ENCODE measurements at places on chromosomes 16 and 17. TPM values are rescaled to one million over a fixed set of nuclear protein-coding genes. Genes with fewer than 3 reads are reported as not detected.

The JUP gene
- 114 TPM for polyA plus RNA-seq

The NHLRC4 gene
- polyA plus RNA-seq: 0.92 TPM

The SSTR5 gene
- not detected for polyA plus RNA-seq

The TAC4 gene
- not detected for polyA plus RNA-seq

The CD79B gene
- 2,424 TPM for polyA plus RNA-seq

DNA sequence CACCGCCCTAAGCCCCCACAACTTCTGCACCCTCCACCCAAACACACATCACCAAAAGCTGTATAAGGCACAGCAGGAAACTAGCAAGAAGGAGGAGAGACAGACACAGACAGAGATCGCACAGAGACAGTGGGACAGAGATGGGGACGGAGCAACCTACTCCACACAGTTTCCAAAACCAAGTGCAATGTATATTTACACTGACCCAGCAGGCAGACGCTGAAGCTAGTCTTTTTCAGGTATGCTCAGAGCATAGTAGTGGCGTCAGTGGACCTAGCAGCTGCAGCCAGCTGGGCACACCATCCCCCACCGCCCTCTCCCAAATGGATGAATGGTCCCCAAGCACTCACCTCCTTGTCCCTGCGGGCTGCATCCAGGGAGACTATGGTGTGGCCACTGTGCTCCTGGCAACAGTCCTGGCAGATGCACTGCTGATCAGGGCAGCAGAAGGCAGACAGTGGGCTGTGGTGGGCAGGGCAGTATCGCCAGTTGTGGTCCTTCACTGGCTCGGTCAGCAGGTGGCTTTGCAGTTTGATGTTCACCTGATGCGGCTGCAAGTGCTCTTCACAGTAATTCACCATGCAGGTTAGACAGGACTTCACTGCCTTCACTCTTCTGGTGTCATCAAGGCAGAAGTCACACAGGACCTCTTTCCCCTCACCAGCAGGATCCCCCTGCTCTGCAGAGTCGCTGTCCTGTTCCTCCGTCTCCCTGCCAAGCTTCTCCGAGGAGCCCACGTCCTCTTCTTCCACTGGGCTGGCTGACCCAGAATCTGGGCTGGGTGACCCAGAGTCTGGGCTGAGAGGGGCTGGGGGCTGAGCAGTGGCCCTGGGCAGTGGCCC lies 31.5 kb upstream of the FBXW10B start:
- peaks cover 6% of the 10 kb centered on the region for H3K4me1 ChIP-seq
- no peaks in the 10 kb centered on the region for H3K27me3 ChIP-seq
- no peak overlapping the region for H3K4me3 ChIP-seq
- peaks cover 1% of the 10 kb centered on the region for H3K36me3 ChIP-seq
- DNase-seq: no peak

DNA sequence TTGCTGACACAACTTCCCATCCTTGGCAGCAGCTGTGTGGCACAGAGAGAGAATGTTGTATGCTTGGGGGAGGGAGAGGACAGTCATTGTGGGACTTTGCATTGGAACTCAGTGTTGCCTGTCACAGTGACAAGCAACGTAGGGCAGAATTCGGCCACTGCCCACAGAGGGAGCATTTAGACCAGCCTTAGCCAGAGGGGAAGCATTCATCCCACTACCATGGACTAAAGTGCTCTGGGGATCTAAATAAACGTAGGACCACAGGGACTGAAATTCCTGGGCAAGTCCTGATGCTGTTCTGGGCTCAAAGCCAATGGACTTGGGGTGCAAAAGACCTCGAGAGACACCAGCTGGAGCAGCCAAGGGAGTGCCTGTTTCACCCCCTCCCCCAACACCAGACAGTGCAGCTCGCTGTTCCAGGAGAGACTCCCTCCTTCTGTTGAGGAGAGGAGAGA lies 44.9 kb downstream of the ABCA8 start:
- peaks cover 8% of the 10 kb centered on the region for H3K36me3 ChIP-seq
- H3K27me3 ChIP-seq: peaks cover 8% of the 10 kb centered on the region
- DNase-seq: no peak
- no peak overlapping the region for H3K27ac ChIP-seq
- no peak overlapping the region for H3K4me3 ChIP-seq

GRCh38 chr17:44348988-44349364 lies 3.9 kb downstream of the GRN start:
- no peaks in the 10 kb centered on the region for H3K36me3 ChIP-seq
- peaks cover 7% of the 10 kb centered on the region for H3K27me3 ChIP-seq
- H3K4me1 ChIP-seq: peaks cover 65% of the 10 kb centered on the region
- H3K4me3 ChIP-seq: peak overlapping the region; percentile 88

DNA sequence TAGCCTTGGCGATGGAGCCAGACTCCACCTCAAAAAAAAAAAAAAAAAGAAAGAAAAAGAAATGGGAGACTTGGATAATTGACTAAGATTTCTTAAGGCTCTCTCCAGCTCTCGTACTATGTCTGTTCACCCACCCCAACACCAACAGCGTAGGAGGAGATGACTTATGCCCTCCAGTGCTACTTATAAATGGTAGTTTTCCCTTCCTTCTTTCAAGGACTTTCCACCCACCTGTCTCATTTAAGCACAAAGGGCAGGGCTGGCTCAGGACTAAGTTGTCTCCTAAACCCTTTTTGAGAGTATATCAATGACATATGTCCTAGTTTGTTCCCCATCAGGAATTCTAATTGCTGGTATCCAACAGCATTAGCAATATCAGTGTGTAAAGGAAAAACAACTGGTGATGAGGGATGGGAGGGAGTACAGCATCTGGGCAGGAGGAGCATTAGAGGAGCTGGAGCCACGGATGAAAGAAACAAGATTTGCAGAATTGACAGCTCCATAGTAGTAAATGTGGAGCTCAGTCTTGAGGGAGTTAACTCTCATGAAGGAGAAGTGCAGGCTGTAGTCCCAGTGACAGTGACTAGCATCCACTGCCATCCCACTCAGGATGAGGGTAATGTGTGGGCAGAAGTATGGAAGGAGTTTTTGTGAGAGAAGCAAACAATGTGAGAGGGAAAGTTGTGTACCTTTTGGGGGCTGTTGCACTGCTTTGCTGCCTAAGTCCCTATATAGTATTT lies 17.2 kb downstream of the UBE2Z start:
- H3K27me3 ChIP-seq: no peaks in the 10 kb centered on the region
- H3K4me1 ChIP-seq: peaks cover 13% of the 10 kb centered on the region
- H3K27ac ChIP-seq: peak overlapping the region; percentile 29
- DNase-seq: no peak
- peaks cover 29% of the 10 kb centered on the region for H3K36me3 ChIP-seq
- H3K4me3 ChIP-seq: no peak overlapping the region

DNA sequence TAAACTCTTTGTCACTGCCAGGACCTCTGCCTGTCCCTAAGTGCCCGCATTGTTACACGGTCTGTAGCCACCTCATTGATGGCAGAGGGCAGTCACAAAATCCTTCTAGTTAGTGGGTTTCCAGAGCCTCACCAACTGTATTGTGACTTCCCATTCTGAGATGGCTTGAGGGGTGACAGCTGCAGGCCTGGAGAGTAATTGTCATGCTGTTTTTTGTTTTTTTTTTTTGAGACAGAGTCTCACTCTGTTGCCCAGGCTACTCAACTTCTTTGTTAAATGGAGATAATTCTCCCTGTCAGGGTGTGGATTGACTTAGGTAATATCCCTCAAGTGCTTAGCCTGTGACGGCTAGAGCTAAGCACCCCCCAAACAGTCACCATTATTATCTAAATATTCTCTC lies 77.9 kb downstream of the SDR42E1 start:
- DNase-seq: no peak
- H3K4me3 ChIP-seq: no peak overlapping the region

DNA sequence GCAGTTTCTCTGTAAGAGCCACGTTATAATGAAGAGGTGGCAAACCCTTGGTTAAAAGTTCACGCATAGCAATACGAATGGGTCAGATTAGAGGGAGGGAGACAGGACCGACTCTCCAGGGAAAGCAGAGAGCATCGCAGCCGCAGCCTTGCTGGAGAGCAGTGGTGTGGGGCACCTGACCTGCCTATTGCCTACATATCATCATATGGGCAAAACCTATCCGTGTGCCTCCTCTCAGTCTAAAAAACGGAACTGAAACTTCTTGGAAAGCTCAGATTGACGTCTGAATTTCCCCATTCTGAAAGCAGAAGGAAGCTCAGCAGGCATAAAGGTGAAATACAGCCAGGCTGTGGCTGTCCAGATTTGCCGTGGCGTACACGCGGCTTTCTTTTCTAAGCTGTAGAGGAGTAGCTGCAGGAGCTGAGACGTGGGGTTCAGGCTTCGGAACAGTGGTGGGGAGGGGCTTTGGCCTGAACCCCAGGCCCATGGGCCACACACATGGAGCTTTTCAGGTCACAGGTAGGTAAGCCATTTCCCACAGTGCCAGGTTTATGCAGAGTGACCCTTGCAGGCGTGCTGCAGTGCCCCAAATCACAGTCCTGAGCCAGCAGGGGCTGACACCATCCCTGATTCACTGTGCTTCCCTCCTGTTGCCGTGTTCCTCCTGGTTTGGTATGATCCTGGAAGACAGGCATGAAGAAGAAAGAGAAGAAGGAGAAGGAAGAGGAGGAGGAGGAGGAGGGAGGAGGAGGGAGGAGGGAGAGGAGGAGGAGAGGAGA lies 41.6 kb upstream of the TNRC6C start:
- peak overlapping the region; percentile 79 for H3K27ac ChIP-seq
- H3K4me1 ChIP-seq: peaks cover 34% of the 10 kb centered on the region
- H3K4me3 ChIP-seq: peak overlapping the region; percentile 48
- H3K27me3 ChIP-seq: peaks cover 74% of the 10 kb centered on the region
- H3K36me3 ChIP-seq: no peaks in the 10 kb centered on the region

- H3K27ac ChIP-seq: no peak overlapping the region
- no peak overlapping the region for H3K4me3 ChIP-seq
- no peak for DNase-seq
- H3K27me3 ChIP-seq: peaks cover 12% of the 10 kb centered on the region
- no peaks in the 10 kb centered on the region for H3K36me3 ChIP-seq
Observed at GRCh38 chr17:20965492-20965891, 77.3 kb downstream of the USP22 start.

DNA sequence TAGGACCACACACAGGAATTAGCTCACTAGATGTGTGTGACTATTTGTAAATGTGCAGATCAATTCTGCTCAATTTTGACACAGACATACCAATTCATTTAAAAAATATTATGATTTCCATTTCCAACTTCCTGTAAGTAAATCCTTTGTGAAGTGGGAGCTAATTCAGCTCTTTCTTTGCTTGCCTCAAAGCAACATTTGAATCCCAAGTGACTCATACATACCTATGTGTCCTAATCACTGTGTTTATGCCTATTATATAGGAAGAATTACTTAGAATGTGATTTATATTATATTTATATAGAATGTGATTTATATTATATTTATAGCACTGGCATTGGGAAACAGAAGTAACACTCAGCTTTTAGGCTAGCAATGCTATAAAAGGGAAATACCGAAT lies 195.9 kb upstream of the C17orf78 start:
- no peak overlapping the region for H3K27ac ChIP-seq
- no peak overlapping the region for H3K4me3 ChIP-seq
- H3K36me3 ChIP-seq: peaks cover 22% of the 10 kb centered on the region
- DNase-seq: no peak

GRCh38 chr16:57531635-57532265 lies 4.6 kb downstream of the CCDC102A start:
- H3K4me3 ChIP-seq: peak overlapping the region; percentile 80
- no peaks in the 10 kb centered on the region for H3K27me3 ChIP-seq
- peak overlapping the region; percentile 74 for H3K27ac ChIP-seq
- H3K36me3 ChIP-seq: no peaks in the 10 kb centered on the region
- H3K4me1 ChIP-seq: peaks cover 58% of the 10 kb centered on the region

GRCh38 chr16:84597931-84598351 lies 19.9 kb downstream of the COTL1 start:
- no peaks in the 10 kb centered on the region for H3K27me3 ChIP-seq
- peaks cover 94% of the 10 kb centered on the region for H3K4me1 ChIP-seq
- H3K4me3 ChIP-seq: peak overlapping the region; percentile 77
- H3K36me3 ChIP-seq: peaks cover 14% of the 10 kb centered on the region
- peak overlapping the region; percentile 83 for H3K27ac ChIP-seq

GRCh38 chr17:38357486-38358123 lies 6.0 kb downstream of the SOCS7 start:
- no peaks in the 10 kb centered on the region for H3K36me3 ChIP-seq
- peaks cover 35% of the 10 kb centered on the region for H3K4me1 ChIP-seq
- H3K4me3 ChIP-seq: peak overlapping the region; percentile 51
- H3K27ac ChIP-seq: no peak overlapping the region
- no peaks in the 10 kb centered on the region for H3K27me3 ChIP-seq

DNA sequence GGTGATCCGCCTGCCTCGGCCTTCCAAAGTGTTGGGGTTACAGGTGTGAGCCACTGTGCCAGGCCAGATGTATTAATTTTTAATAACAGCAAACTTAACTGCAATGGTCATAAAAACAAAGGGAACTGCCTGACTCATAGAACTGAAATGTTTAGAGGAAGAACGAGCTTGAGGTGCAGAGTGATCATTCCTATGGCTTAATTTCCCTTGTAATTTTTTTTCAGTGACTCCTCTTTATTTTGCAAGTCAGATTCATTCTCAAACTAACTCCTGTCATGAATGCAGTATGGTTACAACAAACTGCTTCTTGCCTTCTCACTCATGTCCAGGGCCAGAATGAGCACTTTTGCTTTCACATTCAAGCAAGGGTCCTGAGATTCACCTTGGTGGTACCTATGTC lies 231.3 kb downstream of the HAPSTR1 start:
- DNase-seq: no peak
- H3K27me3 ChIP-seq: peaks cover 10% of the 10 kb centered on the region
- no peak overlapping the region for H3K4me3 ChIP-seq
- H3K4me1 ChIP-seq: no peaks in the 10 kb centered on the region
- H3K36me3 ChIP-seq: no peaks in the 10 kb centered on the region

DNA sequence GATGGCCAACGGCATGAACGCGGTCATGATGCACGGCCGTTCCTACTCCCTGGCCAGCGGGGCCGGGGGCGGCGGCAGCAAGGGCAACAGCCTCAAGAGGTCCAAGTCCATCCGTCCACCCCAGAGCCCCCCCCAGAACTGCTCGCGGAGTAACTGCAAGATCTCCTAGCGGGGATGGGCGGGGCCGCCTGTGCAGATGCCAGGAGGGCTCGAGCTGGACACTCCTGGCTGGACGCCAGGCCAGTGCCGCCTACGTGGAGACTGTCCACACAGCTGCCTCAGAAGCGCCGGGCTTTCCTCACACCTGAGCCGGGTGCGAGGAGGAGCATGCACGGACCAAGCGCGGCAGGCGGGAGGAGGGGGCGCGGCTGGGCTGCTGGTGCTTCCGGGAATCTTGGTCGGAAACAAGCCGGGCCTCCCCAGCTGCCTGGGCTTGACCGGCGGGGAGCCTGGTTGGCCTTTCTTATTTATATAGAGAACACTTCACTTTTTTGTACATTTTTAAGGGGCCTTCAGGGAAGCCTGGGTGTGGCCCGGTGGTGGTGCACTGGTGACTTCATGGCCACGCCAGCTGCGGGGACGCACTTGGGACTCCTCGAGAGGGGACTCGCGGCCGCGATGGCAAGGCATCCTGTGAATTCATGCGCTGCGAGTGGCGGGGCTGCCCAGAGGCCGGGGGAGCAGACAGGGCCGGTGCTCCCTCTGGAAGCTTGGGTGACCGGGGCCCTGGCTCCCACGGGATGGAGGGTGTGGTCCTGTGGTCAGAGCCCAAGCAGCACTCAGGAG lies 3.1 kb upstream of the WFIKKN1 start:
- H3K4me1 ChIP-seq: no peaks in the 10 kb centered on the region
- no peak overlapping the region for H3K4me3 ChIP-seq
- no peaks in the 10 kb centered on the region for H3K27me3 ChIP-seq
- H3K36me3 ChIP-seq: no peaks in the 10 kb centered on the region
